ENCODE measurements at places on chromosomes 5 and 9.

GRCh38 chr9:81847181-81847915, 80.9 kb upstream of the SPATA31D4 start:
- no peak for DNase-seq

GRCh38 chr5:158899792-158900191, 199.9 kb downstream of the EBF1 start:
- DNase-seq = no peak

- DNase-seq = no peak
Measured at GRCh38 chr5:180133971-180134508, 62.5 kb upstream of the RNF130 start.

DNA sequence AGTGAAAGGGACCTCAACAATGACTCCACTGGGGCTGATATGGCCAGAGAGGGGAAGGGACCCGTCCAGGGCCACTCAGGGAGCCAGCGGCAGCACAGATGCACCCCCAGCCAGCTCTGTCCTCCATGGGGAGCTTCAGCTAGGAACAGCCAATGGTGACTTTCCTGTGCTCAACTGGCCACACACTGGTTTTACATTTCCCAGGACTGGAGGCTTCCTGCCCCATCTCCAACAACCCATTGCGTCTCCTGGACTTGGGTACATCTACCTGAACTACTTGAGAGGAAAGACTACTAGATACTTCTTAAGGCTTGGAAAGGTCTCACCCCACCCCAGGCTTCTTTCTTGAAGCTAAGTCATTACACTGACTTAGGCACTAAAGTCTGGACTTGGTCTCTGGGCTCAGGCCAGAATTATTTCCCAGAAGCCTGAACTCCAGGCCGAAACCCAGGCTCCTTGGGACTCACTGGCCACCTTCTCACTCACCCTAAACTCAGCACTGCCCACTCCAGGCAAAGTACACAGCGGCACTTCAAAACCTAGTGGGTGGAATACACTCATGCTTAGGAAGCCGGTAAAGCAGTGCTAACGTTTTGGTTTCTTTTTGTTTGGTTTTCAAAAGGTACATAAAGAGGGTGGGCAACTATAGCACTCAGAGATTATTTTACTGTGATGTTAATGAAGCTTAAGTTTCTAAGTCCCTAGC, 1.5 kb downstream of the IGFBPL1 start:
- no peak for DNase-seq

DNA sequence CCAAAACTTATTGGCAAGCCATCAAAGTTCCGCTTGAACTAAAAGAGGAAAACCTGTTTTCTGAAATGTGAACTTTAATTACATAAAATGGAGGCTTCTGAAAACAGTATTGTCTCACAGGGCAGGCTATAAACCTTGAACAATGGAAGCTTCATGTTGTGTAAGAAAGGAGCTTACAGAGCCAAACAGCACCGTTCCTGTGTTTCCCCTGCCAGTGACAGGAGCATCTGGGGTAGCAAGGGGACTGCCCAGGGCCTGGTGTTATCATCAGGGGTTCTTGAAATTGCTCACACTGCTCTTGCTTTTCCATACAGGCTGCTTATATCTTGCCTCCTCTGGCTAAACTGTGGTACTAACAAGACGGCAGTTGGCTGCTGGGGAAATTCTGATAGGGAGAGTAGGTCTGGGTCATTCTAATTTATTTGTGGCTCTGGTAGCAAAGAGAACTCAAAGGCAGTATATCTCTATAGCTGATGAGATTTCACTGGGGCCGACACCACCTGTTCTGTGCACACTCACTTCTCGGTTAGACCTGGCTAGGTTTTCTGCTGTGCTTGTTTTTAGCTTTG, 40.4 kb downstream of the BASP1 start:
- no peak for DNase-seq
